ENCODE measurements at places on chromosomes 11 and 22.

- no peak for DNase-seq
Measured at GRCh38 chr22:30291058-30291892, 2.0 kb upstream of the CASTOR1 start.

DNA sequence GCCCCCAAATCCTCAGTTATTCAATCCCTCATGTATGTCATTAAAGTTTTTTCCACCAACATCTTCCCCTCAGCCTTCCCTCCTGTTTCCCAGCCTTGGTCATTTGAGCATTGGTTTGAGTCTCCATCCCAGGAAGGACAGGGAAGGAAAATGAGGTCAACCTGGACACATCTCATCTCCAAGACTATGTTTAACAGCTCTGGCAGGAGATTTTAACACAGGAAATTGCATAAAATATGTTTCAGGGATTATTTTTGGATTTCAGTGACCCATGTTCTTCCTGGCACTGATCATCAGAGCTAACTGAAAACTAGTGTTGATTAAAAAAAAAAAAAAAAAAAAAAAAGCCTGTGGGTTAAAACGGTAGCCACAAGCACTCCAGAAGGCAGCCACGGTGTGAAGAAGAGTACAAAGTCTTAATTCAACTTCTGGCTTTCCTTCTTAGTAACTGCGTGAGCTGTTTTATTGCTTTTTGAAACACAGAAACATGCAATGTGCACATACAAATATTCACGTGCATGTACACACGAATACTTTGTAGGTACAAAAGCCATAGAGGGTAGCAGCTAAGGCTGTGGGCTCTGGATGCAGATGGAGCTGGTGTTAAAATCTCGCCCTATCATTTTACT lies 164.4 kb upstream of the DDI1 start:
- no peak for DNase-seq

GRCh38 chr11:114321621-114322257 lies 25.5 kb downstream of the NNMT start:
- DNase-seq: no peak

- no peak for DNase-seq
Measured at GRCh38 chr22:35558719-35559118, 18.1 kb downstream of the RASD2 start.

DNA sequence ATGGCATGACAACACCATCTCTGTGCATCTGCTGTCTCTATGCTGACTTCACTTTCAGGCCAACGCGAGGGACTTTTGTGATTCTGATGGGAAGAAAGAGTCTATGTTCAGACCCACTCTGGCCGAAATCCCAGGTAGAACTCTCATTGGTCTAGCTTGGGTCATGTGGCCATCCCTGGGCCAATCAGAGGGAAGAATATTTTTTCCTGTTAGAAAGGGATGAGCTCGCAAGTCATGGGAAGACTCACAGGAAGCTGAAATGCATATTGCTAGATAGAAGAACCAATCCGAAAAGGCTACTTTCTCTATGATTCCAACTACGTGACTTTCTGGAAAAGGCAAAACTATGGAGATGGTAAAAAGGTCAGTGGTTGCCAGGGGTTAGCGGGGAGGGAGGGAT lies 56.0 kb upstream of the LINC01488 start:
- DNase-seq: no peak

- no peak for DNase-seq
Measured at GRCh38 chr11:116928102-116928777, 90.8 kb upstream of the APOA1 start.

DNA sequence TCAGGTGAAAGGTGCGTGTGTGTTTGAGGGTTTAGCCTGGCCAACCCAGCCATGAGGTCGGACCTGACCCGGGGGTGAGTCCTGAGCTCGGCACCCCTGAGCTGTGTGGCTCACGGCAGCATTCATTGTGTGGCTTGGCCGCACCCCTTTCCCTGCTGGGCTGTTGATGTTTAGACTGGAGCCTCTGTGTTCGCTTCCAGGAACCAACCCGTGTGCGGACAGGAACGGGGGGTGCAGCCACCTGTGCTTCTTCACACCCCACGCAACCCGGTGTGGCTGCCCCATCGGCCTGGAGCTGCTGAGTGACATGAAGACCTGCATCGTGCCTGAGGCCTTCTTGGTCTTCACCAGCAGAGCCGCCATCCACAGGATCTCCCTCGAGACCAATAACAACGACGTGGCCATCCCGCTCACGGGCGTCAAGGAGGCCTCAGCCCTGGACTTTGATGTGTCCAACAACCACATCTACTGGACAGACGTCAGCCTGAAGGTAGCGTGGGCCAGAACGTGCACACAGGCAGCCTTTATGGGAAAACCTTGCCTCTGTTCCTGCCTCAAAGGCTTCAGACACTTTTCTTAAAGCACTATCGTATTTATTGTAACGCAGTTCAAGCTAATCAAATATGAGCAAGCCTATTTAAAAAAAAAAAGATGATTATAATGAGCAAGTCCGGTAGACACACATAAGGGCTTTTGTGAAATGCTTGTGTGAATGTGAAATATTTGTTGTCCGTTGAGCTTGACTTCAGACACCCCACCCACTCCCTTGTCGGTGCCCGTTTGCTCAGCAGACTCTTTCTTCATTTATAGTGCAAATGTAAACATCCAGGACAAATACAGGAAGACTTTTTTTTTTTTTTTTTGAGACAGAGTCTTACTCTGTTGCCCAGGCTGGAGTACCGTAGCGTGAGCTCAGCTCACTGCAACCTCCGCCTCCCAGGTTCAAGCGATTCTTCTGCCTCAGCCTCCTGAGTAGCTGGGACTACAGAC lies 53.9 kb upstream of the PPP6R3 start:
- no peak for DNase-seq

- DNase-seq: no peak
Measured at GRCh38 chr22:42314709-42315391, 44.4 kb upstream of the TCF20 start.

Measured in stimulated activated CD8-positive, alpha-beta memory T cell treated with anti-CD3 and anti-CD28 coated beads, Interleukin-7, amount 100 ng/mL, for 48 hours (primary cell).